ENCODE measurements at places on chromosomes 2 and 18. TPM values are rescaled to one million over a fixed set of nuclear protein-coding genes. Genes with fewer than 3 reads are reported as not detected.

- DNase-seq = peak; percentile 95
Measured at GRCh38 chr2:46335391-46336282, 38.4 kb downstream of the EPAS1 start.

DNA sequence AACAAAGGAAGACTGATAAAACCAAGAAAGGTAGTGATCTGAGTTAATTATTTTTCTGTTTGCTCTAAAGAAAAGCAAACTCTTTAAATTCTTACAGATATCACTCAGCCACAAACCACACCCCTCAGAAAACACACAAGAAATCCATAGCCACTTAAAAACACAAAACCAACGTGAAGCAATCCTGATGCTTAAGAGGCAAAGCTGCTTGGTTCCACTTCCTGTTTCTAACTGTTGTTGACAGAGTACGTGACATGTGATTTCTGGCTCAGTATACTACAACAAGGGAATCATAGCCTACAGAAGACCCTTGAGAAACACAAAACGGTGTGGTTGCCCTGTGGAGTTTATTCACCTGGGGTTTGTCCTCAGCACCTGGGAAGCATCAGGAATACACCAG lies 240.9 kb upstream of the APCDD1 start:
- no peak for DNase-seq

DNA sequence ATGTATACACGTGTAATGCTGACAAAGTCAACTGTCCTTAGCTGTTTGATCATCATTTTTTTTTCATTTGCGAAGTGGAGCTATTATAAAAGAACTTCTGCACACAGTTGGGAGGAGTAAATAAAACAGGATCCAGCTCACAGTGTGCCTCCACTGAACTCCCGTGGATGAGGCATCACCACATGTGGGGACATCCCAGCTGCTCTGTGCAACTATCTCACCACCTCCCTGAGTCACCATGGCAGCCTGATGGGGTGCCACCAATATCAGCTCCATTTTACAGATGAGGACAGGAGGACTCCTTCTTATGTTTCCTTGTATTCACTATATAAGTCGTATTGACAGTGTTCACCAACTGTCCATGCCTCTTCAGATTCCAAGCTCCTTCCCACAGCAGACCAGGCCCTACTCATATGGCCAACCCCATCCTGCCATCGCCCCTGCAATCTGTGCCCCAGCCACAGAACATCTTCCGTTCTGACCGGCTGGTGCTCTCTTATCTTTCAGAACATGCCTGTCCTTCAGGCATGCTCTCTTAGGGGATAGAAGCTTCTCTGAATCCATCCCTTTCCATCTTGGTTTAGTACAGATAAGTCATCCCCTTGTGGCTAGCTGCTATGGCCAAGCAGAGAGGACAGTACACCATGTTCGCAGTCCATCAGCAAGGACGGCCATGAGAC lies 288.1 kb downstream of the RNF144A start:
- DNase-seq = no peak

DNA sequence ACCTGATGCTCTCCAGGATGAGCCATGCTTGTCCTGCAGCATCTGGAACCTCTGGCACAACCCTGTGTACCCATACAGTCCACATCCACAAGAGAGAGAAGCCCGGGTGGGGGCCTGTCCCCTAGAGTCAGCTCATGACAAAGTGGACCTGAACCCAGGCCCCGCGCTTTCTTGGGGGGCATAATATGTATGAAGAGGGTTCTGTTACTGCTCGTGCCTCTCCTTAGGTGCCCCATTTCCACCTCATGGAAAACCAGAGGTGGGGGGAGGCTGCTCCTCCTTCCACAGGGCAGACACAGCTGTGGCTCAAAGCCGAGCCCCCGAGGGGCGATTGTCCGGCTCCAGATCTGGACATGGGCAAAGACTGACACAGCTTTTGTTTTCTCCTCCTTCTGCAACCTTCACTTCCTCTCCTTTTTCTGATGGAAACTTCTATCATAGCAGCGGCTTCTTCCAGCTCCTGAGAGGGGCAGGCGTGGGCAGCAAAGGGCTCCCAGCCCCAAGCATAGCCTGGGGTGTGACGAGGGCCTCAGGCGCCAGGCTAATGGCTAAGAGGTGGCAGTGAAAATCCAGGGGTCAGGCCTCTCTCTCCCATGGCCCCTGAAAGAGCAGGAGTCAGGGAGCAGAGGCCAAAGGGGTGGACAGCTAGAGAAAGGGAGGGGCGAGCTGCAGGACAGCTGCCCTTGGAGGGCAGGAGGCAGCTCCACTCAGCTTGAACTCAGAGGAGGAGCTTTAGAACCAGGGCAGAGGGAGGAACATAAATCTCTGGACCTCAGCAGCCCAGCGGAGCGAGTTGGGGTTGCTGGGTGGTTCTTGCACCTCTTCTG lies 155.5 kb downstream of the ZFP36L2 start:
- no peak for DNase-seq

DNA sequence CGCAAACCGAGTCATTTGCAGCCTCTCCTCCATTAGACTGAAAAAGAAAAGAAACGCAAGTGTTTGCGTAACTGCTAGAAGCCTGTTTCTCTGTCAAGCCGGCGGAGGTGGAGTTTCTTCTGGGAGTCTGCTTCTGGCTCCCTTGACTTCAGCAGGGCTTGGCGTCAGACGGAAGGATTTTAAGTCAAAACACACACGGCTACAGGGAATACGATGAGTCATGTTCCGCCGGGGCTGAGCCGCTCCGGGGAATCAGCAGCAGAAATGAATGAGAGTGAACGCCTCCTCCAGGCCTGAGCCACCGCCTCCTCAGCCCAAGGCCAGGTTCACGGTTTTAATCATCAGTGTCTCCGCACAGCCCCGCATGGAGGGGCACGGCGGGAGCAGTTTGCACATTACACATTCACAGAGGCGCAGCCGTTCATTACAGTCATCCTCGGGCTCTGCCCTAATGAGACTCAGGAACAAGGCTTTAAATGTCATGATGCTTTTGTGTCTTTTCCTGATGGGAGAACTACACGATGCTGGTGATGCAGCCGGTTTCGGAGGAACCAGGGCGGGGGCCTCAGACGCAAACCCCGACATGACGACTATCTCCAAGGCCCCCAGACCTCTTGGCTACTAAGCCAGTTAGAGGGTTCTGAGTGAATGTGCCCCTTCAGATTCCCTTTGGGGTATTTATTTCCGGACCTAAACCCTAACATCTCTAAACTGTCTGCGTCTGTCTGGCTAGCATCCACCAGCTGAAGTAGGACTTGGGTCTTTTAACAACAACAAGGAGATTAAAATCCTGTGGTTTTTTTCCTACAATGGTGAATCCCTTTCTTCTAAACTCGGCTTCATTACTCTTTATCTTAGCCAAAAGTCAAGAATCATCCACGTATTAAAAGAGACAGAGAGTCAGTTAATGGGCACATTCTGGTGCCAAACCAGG lies 11.1 kb upstream of the SCG2 start:
- DNase-seq = peak; percentile 98

IFT172 gene
- 8.5 TPM for total RNA-seq

SIX3 gene
- not detected for total RNA-seq

DNA sequence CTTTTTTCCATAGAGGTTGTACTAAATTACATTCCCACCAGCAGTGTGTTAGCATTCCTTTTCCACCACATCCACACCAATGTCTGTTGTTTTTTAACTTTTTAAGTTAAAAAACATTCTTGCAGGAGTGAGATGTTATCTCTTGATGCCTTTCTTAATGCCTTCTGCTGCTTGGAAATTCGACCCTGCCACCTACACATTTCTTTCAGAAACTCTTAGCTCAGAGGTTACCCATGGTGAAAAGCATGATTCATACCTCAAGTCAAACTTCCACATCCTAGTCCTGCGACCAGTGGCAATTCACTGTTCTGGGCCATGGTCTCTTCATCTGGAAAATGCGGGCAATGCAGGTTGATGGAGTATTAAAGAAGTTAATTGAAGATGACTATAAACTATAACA lies 12.7 kb upstream of the HNMT start:
- DNase-seq = no peak

- DNase-seq = peak; percentile 98
Measured at GRCh38 chr2:234203135-234203984, 152.9 kb downstream of the SPP2 start.

DNA sequence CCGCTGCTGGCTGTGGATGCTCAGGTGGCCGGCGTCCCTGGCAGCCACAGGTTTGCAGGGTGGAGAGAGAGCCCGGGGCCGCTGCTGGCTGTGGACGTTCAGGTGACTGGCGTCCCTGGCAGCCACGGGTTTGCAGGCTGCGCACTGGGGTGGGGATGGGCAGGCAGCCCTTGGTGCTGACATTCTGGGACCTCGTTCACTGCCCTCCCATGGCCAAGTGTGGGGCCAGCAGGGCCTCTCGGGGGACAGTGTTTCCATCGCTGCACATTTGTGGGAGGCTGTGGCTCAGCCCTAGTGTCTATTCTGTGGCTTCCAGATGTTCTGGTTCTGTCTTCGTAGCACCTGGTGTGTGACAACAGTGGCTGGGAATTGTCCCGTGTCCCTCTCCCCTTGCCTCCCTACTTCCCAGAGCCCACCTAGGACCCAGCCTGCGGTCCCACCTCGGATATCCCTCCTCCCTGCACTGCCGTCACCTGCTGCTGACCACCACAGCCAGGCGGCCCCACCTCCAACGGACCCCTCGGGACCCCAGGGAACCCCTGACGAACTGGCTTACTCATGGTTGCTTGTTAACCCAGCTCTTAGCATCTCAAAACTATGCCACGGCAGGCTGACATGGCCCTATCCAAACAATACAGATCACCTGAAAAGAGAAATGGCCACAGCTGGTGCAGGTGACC lies 915 bp downstream of the CROCC2 start:
- no peak for DNase-seq

- DNase-seq = no peak
Measured at GRCh38 chr2:46286715-46287114, 10.5 kb upstream of the EPAS1 start.

- no peak for DNase-seq
Measured at GRCh38 chr2:230828272-230828961, 36.3 kb upstream of the ITM2C start.

SH3RF3 gene
- total RNA-seq = 4.8 TPM

DSC2 gene
- total RNA-seq = under 0.01 TPM

Data from lung microvascular endothelial cell (primary cell).